ENCODE measurements at places on chromosomes 7 and 10. TPM values are rescaled to one million over a fixed set of nuclear protein-coding genes. Genes with fewer than 3 reads are reported as not detected.

The ZFAND4 gene
- 27.9 TPM for total RNA-seq

The MMRN2 gene
- 1.6 TPM for total RNA-seq

The PNLIPRP3 gene
- not detected for total RNA-seq

The SPDYE8 gene
- 0.22 TPM for total RNA-seq

The GCK gene
- total RNA-seq = 4.9 TPM

The ELOVL3 gene
- not detected for total RNA-seq

The NT5C2 gene
- total RNA-seq = 135 TPM

The THSD7A gene
- 4.7 TPM for total RNA-seq

The CTNNA3 gene
- total RNA-seq = 1.7 TPM

The PTPN20 gene
- total RNA-seq = not detected

The ZNF394 gene
- 24.8 TPM for total RNA-seq

The FGFBP3 gene
- 6.2 TPM for total RNA-seq

The ITGB8 gene
- total RNA-seq = 37.2 TPM

The SEMA3E gene
- 1.1 TPM for total RNA-seq

The BMS1 gene
- 23.2 TPM for total RNA-seq

The NUTM2B gene
- 1.9 TPM for total RNA-seq

The GSDME gene
- 25.0 TPM for total RNA-seq

The FAM237B gene
- total RNA-seq = not detected

The LRRN3 gene
- 1.7 TPM for total RNA-seq

The GSTO2 gene
- 9.6 TPM for total RNA-seq

The HIPK2 gene
- 146 TPM for total RNA-seq
